Sigmoid colon (tissue), 7 donors: ENCODE measurements at places on chromosomes 5 and 9. TPM values are rescaled to one million over a fixed set of nuclear protein-coding genes. Genes with fewer than 3 reads are reported as not detected.

Gene ECSCR
- total RNA-seq = 14.8 TPM

Gene SFXN1
- total RNA-seq = 24.0 TPM

GRCh38 chr5:143113461-143113860 is 290.0 kb downstream of the NR3C1 start:
- no peak for DNase-seq

DNA sequence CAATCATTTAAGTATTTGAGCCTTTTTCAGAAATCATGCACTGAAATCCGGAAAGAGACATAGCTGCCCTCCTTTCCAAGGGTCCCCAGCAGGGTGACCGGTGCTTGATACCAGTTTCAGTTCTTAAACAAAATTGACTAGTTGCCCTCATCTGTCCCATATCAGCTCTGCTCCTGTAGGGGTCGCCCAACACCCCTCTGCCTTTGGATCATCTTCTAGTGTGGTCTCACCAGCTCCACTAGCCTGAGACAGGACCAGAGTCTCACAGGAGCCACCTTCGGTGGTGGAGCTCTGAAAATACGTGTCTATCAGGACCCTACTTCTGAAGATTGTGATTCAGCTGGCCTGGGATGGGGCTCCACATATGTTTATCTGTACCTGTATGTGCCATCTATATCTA is 428.2 kb downstream of the ENC1 start:
- DNase-seq = no peak

GRCh38 chr5:163571744-163572143 is 66.3 kb downstream of the MAT2B start:
- DNase-seq = no peak

GRCh38 chr9:79686381-79687130 is 114.8 kb downstream of the TLE4 start:
- DNase-seq = no peak
